ENCODE measurements at places on chromosomes 2 and 18.

DNA sequence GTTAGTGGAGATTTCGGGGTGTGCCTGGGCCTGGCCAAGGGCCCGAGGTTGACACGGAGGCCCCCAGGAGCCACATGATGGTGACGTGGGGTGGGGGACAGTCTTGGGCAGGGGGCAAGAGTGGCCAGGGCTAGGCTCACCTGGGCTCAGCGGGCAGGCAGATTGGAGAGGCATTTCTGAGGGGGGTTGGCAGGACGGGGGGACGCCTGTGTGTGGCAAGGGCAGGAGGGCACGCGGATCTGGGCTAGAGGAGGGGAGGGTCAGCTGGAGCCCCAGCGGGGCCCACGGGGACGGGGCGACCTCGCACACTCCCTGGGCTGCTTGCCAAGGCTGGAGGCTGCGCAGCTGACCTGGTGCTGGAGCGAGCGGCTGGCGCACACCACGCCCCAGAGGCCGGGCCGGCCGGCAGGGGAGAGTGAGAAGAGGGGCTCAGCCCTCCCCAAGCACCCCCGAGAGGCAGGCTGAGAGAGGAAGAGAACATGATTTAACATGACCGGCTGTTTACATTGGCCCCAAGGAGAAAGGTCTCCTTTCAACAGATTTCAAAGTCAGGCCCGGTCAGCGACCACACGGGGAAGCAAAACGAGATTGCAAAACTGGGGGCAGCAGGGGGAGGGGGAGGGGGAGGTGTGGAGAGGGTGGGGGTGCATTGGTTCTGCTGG, 38.0 kb upstream of the SNED1 start:
- peak; percentile 83 for DNase-seq

- no peak for DNase-seq
Observed at GRCh38 chr2:85525567-85525966, 13.4 kb upstream of the MAT2A start.

DNA sequence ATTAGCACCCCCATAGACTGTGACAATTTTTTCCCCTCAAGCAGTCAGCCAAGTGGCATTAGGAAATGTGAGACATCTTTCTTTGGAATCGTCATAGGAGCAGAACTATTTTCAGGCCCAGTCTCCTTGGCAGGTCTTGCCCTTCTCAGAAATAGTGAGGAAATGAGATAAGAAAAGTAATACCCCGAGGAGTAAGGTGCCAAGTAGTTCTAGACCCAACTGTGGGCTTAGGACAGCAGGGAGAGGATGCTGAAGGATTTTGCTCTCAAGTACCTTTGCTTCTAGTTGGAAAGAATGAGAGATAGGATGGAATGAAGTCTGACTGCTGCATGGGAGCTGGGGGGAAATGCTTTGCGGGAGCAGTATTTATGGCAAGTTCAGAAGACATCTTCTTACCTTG, 31.8 kb downstream of the PRKCE start:
- no peak for DNase-seq

- DNase-seq = no peak
Observed at GRCh38 chr2:8219096-8219495, 462.8 kb upstream of the ID2 start.

GRCh38 chr2:119289642-119290041, 66.0 kb downstream of the STEAP3 start:
- no peak for DNase-seq

DNA sequence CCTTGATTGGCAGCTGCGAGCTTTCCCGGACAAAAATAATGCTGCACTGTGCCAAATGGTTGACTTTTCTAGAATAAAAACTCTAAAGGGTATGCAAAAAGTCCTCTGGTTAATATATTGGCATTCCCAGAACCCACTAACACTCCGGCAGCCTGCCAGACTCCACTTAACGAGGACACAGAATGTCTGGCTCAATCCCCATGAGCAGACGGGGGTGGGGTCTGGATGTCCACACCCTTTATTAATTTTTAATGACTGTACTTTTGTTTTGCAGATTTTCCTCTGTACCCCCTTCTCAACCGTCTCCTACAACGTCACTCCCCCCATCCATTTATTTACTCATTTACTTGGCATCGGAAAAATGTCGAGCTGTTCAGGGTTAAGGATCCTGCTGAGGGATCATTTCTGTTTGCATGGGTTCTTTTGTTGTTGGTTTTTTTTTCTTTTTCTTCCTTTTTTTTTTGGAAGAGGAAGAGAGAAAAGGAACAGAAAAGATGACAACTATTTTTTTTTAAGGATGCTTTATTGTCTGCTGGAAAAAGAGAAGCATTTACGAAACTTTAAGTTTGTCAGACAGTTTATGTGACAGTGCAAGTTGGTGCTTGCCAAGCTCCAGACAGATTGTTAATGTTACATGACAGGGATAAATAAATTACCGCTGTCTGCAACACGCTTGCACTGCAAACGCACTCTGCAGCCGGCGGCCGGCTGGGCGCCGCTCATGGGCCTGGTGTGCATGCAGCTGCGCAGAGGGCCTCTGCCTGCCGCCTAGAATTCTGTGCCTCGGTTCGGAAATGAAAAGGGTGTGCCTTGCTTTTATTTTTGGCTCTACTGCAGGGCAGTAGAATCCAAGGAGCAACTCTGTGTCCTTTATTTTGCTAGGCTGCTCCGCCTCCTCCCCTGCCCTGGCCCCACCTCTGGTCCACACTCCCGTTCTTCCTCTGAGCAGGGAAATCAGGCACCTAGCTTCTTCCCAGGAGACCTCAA, 3.6 kb downstream of the LDLRAD4 start:
- peak; percentile 87 for DNase-seq

DNA sequence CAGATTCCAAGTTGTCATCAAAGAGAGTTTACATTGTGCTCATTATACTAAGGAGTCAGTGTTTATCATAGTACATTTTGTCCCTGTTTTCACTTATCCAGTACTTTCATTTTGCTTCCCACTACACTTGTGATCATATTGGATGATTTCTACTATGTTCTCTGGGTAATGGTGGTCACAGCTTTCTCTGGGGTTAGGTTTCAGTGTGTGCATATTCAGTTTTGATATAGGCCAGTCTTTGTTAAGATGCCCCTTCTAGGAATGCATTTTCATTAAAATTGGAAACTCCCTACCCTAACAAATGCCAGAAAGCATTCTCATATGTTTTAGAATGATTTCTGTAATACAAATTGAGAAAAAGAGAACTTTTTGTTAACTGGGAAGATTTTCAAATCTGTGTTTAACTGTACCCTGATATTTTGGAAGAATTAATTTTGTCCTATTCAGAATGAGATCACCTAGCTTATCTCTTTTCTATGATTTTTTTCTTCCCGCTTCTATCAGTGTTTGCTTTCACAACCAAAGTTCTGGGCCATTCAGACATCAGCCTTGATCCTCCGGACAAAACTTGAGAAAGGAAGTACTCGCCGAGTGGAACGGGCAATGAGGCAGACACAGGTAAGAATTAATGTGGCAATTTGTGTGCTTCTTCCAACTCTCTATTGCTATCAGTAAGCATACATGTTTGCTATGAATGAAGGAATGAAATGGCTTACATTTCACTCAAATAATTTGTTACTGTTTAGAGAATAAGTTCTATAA, 74.6 kb downstream of the TTC27 start:
- no peak for DNase-seq

GRCh38 chr2:124283096-124283495, 258.0 kb downstream of the CNTNAP5 start:
- no peak for DNase-seq

- no peak for DNase-seq
Observed at GRCh38 chr2:236576087-236576486, 6.5 kb downstream of the ACKR3 start.

- DNase-seq = no peak
Observed at GRCh38 chr2:161115605-161116380, 44.4 kb upstream of the TANK start.

DNA sequence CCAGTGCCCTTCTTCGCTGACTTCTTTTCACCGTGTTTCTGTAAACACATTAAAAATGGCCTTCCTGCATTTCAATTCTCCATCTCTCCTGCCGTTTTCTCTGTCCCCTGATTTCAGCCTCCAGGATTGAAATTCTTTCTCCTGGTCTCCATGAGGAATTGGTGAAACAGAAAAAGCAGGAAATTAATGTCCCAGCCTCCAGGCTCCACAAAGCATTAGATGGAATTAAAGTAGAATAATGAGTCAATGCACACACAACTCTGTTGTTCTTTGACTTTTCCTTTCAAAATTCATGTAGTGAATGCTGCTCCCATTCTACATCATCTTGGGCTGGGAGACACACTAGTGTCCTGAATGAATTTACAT, 209.5 kb downstream of the KLHL29 start:
- DNase-seq = no peak

- no peak for DNase-seq
Observed at GRCh38 chr2:199956062-199956380, 639 bp downstream of the MAIP1 start.

- no peak for DNase-seq
Observed at GRCh38 chr2:10422251-10422650, 25.9 kb downstream of the ODC1 start.

- DNase-seq = no peak
Observed at GRCh38 chr2:81648370-81648769, 1343.8 kb upstream of the LRRTM1 start.

DNA sequence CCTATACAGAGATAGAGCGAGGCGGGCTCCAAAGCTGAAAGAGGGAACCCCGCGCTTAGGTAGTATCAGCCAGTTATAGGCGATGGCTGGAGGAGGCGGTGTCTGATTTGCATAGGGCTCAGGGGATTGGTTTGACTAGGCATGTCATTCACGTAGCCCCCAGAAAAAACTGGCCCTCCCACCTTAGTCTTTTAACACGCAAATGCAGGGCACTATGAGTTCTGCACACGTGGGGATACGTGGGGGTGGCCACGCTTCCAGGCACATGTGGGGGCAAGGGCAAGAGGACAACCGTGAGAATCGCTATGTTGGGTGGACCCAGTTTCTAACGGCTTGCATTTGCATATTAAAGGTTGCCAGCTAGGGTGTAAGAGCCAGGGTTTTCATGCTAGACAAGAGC, 56.7 kb upstream of the MSTN start:
- DNase-seq = no peak

- no peak for DNase-seq
Observed at GRCh38 chr2:108877506-108877905, 90.9 kb downstream of the CCDC138 start.

- no peak for DNase-seq
Observed at GRCh38 chr18:46756025-46756558, 761 bp downstream of the ST8SIA5 start.

DNA sequence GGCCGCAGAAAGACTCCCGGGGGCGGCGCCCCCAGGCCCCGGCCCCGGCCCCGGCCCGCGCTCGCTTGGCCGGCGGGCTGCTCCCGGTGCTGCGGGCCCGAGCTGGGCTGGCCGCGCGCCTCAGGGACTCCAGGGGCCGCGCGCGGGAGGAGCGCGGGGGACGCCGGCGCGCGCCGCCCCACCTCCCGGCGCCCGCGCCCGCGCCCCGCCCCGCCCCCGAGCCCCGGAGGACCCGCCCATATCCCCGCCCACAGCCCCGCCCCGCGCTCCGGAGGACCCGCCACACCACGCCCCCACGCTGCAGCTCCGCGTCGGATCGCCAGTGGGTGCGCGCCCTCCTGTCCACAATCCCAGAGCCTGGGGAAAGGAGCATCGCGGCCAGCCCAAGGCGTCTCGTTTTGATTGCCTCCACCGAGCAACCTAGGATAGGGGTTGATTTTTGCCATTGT, at the start of gene PARD6G:
TSS of gene PARD6G (minus strand) at position 122 of the 449 bp plus-strand sequence. CDS start 166 bp downstream, outside the sequence.
- peak; percentile 90 for DNase-seq

- DNase-seq = no peak
Observed at GRCh38 chr2:219457784-219458369, 23.2 kb downstream of the SPEG start.

DNA sequence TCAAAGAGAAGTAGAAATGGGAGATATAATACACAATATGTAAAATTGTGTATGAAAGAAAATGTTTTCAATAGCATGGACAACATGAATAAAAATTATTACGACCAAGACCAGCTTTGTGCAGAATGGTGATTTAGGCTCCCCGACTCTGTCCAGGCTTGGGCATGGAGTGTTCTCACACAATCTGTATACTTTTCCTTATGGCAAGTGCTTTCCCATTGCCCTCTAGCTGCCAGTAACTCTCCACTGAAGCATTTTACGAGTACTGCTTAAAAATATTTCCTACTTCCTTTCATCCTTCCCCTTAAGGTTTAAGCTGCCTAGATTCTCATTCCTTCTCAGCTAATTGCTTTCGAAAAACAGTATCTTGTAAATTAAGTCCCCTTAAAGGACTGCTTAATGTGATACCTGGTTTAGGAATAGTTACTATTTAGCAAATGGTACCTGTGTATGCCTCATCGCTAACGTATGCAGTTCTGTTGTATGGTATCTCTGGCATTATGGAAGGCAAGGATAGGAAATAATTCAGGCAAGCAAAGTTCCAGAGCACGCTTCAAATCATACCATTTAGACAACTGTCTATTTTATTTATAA, 714.6 kb downstream of the ERBB4 start:
- no peak for DNase-seq

DNA sequence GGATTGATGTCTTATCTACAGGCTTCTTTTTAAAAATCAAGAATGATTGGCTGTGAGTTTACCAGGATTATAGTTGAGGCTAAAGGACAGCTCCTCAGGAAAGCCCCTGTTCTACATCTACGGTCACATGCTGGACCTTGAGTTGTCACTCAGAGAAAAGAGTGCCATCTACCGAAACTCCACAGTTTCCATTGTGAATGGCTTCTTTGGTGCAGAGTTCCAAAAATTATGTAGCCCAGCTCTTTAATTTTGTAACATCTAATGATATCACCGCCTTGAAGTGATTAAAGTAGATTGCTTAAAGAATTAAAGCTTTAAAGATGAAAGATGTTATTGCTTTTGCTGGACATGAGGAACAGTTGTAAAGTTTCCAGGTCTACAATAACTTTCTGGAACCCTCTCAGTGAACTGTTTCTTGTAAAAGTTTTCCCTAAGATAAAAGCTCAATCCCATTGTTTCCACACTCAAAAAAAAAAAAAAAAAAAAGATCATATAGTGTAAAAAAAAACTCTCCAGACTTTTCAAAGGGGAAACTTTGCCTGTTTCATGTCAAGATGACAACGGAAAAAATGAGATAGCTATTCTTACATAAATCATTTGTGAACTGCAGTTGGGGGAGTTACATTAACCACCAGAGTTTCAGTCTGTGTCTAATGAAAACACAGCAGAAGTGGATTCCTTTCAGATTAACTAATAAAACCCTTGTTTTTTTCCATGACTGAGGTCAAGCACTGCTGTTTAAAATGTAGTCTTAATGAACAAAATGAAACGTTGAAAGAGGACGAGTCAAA, 4.3 kb downstream of the COL3A1 start:
- no peak for DNase-seq

GRCh38 chr2:73112913-73113854, at the start of gene RAB11FIP5:
TSS of gene RAB11FIP5 (minus strand) at chr2:73112948. CDS start at chr2:73112777, 171 bp downstream.
- peak; percentile 88 for DNase-seq

DNA sequence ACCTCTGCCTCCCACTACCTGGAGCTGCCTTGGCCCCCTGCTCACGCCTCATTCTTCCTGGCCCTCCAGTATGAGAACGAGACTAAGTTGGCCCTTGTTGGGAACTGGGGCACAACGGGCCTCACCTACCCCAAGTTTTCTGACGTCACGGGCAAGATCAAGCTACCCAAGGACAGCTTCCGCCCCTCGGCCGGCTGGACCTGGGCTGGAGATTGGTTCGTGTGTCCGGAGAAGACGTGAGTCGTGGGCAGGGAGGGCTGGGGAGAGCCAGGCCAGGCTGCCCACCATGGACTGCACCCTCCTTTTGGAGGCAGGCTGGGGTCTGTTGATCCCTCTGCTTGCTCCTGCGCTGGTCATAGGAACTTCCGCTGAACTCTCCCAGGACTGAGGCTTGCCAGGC, 114.7 kb downstream of the DYSF start:
- no peak for DNase-seq
